ENCODE measurements at places on chromosomes 2 and 18. TPM values are rescaled to one million over a fixed set of nuclear protein-coding genes. Genes with fewer than 3 reads are reported as not detected.

DNA sequence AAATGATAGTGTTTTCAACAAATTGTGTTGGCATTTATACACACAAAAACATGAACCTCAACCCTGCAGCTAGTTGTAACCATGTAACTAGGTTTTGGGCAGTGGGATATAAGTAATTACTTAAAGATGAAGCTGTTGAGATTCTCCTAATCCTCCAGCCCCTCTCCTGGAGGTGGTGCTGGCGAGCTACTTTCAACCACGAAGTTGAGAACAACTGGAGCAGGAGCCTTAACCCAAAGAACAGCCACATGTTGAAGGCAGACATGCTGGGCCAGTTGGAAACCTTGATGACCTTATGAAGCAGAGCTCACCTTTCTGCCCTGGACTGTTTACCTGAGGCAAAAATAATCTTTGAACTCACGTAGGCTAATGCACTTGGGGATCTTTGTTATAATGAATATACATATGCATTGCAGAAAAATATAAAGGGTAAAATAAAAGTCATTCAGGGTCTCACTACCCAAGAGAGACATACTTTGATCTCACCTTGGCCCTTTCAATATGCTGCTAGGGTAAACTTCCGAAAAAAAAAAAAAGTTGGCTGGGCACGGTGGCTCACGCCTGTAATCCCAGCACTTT lies 89.6 kb upstream of the NPAS2 start:
- peak; percentile 63 for DNase-seq
- no peaks in the 10 kb centered on the region for H3K27me3 ChIP-seq
- H3K36me3 ChIP-seq = no peaks in the 10 kb centered on the region
- H3K4me3 ChIP-seq = no peak overlapping the region
- peaks cover 4% of the 10 kb centered on the region for H3K4me1 ChIP-seq

- no peaks in the 10 kb centered on the region for H3K36me3 ChIP-seq
- no peak overlapping the region for H3K27ac ChIP-seq
- no peak overlapping the region for H3K4me3 ChIP-seq
- no peak for DNase-seq
- H3K4me1 ChIP-seq = peaks cover 3% of the 10 kb centered on the region
- peaks cover 20% of the 10 kb centered on the region for H3K27me3 ChIP-seq
Observed at GRCh38 chr2:238843476-238843875, 4.4 kb upstream of the TWIST2 start.

TUBA3D gene
- total RNA-seq = not detected

KIAA2012 gene
- total RNA-seq = not detected

GRCh38 chr2:41966431-41966893 lies 81.4 kb upstream of the PKDCC start:
- no peak overlapping the region for H3K4me3 ChIP-seq
- no peaks in the 10 kb centered on the region for H3K36me3 ChIP-seq
- peak overlapping the region; percentile 64 for H3K27ac ChIP-seq
- H3K27me3 ChIP-seq = no peaks in the 10 kb centered on the region

- peaks cover 75% of the 10 kb centered on the region for H3K36me3 ChIP-seq
- H3K4me1 ChIP-seq = peaks cover 5% of the 10 kb centered on the region
- no peaks in the 10 kb centered on the region for H3K27me3 ChIP-seq
- H3K27ac ChIP-seq = no peak overlapping the region
Observed at GRCh38 chr2:197538412-197538811, 22.5 kb downstream of the MOB4 start.

GRCh38 chr2:226743915-226744314 lies 55.7 kb downstream of the IRS1 start:
- H3K27me3 ChIP-seq = no peaks in the 10 kb centered on the region
- H3K27ac ChIP-seq = peak overlapping the region; percentile 91
- H3K4me1 ChIP-seq = peaks cover 52% of the 10 kb centered on the region
- no peak for DNase-seq

- H3K27ac ChIP-seq = no peak overlapping the region
- H3K36me3 ChIP-seq = no peaks in the 10 kb centered on the region
- peaks cover 15% of the 10 kb centered on the region for H3K27me3 ChIP-seq
- no peak for DNase-seq
- H3K4me3 ChIP-seq = no peak overlapping the region
- peaks cover 8% of the 10 kb centered on the region for H3K4me1 ChIP-seq
Observed at GRCh38 chr2:26843041-26843440, 4.9 kb upstream of the DPYSL5 start.

DNA sequence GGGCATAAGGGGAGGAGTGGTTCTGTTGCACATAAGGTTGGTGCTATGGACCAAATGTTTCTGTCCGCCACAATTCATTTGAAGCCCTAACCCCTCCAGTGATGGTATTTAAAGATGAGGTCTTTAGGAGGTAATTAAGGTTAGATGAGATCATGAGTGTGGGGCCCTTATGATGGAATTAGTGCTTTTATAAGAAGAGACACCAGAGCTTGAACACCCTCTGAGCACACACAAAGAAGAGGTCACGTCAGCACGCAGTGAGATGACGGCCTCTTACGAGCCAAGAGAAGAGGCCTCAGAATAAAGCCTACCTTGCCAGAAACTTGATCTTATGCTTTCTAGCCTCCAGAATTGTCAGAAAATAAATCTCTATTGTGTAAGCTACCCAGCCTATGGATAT lies 386.4 kb upstream of the CYRIA start:
- H3K27ac ChIP-seq = no peak overlapping the region
- H3K27me3 ChIP-seq = no peaks in the 10 kb centered on the region
- H3K4me1 ChIP-seq = no peaks in the 10 kb centered on the region
- H3K4me3 ChIP-seq = no peak overlapping the region
- H3K36me3 ChIP-seq = no peaks in the 10 kb centered on the region

GRCh38 chr18:7089369-7089768 lies 28.2 kb downstream of the LAMA1 start:
- no peak overlapping the region for H3K27ac ChIP-seq
- H3K4me1 ChIP-seq = no peaks in the 10 kb centered on the region
- no peak for DNase-seq

CAPN13 gene
- not detected for total RNA-seq

GRCh38 chr2:159518321-159519005 lies 97.9 kb downstream of the BAZ2B start:
- no peaks in the 10 kb centered on the region for H3K36me3 ChIP-seq
- H3K4me3 ChIP-seq = no peak overlapping the region
- peaks cover 21% of the 10 kb centered on the region for H3K4me1 ChIP-seq
- H3K27ac ChIP-seq = peak overlapping the region; percentile 53
- no peaks in the 10 kb centered on the region for H3K27me3 ChIP-seq
- DNase-seq = no peak

- no peaks in the 10 kb centered on the region for H3K36me3 ChIP-seq
- no peak overlapping the region for H3K27ac ChIP-seq
- peak overlapping the region; percentile 28 for H3K4me3 ChIP-seq
- peak; percentile 42 for DNase-seq
Observed at GRCh38 chr2:73291093-73291460, 2.3 kb downstream of the EGR4 start.

TMEM200C gene
- not detected for total RNA-seq

Data from psoas muscle (tissue), 8 donors.